ENCODE measurements at places on chromosomes 16 and 17.

- DNase-seq: no peak
Observed at GRCh38 chr17:30360086-30360808, 18.5 kb upstream of the CPD start.

DNA sequence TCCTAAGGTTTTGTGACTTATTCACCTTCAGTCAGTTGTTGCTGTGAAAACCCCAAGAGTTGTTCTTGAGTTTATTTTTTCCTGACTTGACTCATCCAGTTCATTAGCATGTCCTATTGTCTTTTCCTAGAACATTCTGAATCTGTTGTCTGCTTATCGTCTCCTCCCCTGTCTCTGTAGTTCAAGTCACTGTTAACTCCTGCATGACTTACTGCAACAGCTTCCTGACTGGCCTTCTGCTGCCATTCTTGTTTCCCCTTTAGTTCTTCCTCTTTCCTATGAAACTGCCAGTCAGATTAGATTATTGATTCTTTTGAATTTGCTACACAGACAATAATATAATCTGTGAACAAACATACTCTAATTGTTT, 161.5 kb downstream of the FTO start:
- DNase-seq: peak; percentile 44

- DNase-seq: no peak
Observed at GRCh38 chr16:83967838-83968305, at the start of gene NECAB2. Gene NECAB2, plus strand, starts transcription at chr16:83968244. Its CDS starts 405 bp downstream, at chr16:83968649.

DNA sequence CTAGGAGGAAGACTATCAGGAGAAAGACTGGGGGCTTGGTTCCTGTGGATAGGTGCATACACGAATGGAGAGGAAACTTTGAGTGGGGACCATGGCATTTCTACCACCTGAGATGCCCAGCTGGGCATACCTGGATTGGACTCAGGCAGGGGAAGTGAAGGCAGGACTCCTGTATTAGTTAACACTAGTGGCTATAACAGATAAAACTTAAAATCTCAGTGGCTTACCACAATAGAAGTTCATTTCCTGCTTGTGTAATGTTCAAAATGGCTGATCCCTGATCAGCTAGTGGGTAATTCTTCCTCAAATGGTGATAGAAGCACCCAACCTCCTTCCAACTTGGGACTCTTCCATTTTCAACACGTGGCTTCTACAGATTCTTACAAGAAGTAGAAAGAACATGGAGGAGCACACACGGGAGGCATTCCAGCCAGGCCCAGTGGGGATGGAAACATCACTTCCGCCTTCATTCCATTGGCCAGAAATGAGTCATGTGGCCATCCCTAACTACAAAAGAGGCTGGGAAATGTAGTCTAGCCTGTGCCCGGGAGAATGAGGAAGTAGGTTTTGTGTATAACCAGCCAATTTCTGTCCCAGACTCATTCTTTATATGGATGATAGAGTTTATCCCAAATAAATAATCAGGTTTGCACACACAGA, 112.1 kb downstream of the UTP18 start:
- DNase-seq: no peak

DNA sequence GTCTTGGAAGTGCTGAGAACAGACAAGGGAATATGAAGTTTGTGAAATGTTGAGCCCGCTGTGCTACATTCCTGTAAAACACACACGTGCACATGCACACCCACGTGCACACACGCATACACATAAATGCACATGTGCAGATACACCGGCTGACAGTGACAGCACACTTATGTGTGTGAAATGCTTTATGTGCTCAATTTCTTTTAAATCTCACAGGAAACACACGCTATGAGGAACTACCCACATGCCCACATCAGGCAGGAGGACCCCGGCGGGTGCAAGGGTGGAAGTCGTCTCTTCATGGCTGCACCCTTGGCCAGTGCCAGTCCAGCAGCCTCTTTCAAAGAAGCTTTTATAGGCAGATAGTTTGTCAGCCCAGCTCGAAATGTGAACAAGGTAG, 561 bp upstream of the WFDC1 start:
- DNase-seq: no peak

GRCh38 chr16:77459534-77460254, 24.9 kb upstream of the ADAMTS18 start:
- DNase-seq: no peak

- DNase-seq: no peak
Observed at GRCh38 chr16:23324727-23325126, 22.6 kb downstream of the SCNN1B start.

DNA sequence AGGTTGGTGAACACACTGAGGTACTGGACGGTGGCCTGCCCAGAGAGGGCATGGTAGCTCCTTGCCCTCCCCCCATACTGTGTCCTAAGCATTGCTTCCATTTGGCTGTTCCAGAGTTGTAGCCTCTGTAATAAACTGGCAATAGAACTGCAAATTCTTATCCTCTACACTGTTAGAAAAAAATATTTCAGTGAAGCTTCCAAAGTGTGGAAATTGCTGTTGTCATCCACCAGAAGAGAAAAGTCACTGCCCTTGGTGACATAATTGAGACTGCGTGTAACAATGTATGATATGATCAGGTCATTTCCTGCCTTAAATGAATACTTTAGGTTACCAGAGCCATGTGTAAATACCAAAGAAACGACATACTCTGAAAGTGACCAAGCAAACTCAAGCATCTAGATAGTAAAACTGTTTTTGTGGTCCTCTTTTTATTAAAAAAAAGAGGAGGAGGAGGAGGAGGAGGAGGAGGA, 65.9 kb downstream of the CEP95 start:
- peak; percentile 10 for DNase-seq

DNA sequence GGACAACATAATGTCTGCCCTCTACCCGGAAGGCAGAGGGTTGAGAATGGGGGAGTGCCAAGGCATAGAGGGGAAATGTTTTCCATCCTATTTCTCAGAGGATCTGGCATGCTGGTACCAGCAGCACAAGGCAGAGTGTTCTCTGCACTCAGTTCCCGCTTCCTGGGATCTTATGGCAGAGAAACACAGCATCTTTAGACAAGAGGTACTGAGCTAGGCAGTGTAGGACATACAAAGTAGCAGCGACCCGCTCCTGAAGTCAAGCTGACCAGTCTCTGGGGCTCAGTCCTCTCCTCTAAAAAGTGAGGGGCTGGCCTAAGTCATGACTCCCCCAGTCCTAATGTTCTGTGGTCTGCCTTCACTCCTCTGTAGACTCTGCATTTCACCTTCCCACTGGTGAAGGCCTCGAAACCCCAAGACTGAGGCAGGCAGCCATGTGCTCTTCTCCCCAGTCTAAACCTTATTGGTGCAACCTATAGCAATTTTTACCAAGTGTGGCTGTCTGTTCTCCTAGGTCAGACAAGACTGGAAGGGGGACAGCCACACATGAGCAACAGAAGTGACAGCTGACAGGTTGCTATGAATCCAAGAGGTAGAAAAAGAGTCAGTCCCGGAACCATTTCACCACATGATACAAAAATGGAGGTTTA, 11.3 kb upstream of the TSPOAP1 start:
- no peak for DNase-seq

GRCh38 chr17:7667656-7668406, 17.1 kb downstream of the ATP1B2 start:
- DNase-seq: no peak

DNA sequence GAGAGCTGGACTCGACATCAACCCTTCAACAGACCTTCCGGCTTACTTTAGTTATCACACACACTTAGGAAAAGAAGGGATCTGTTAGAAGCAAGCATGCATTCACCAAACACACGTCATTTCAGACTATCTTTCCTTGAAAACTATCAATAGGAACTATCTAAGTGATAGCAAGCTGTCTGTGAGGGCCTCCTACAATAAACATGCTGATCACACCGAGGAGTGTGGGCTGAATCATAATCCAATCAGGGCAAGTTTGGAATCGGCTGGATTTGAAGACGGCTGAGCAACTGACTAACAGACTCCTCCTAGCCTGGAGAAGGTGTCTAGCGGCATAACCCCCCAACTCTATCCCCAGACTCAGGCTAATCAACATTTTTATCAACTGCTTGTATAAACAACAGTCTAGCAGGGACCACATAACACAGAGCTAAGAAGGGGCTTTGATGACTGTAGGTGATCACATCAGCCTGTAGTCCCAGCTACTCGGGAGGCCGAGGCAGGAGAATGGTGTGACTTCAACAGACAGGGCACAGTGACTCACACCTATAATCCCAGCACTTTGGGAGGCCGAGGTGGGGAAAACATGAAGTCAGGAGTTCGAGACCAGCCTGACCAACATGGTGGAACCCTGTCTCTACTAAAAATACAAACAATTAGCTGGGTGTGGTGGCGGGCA, 14.1 kb downstream of the NXN start:
- DNase-seq: no peak

DNA sequence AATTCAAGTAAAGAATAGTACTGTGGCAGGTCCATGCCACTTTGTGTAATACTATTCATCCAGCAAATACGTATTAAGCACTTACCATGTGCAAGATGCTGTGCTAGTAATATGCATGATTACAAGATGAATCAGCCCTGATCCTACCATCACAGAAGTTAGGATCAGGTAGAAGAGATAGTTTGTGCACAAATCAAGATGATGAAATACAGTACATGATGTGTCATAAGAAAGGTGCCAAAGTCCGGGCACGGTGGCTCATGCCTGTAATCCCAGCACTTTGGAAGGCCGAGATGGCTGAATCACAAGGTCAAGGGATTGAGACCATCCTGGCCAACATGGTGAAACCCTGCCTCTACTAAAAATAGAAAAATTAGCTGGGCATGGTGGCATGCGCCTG, 10.9 kb downstream of the COG4 start:
- no peak for DNase-seq

DNA sequence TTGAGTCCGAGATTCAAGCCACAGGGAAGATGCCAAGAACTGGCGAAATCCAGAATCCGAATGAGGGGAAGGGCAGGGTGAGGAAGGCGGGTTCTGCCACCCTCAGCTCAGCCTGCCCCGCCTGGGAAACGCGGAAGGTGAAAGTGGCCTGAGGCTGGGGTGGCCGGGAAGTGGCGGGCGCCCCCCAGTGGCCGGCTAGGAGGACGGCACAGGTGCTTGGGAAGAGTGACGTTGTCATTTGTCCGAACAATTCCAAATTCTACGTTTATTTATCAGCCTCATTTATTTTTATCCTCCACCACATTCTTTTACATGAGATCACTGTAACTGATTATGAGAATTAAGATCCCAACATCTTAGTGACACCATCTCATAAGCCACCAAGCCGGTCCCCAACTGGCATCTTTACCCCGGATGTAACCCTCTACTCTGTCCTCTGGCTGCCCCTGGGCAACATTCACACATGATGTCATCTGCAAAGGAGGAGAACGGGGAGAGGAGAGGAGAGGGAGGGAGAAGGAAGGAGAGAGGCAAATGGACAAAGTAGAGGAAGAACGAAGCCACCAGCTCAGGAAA, 21.3 kb downstream of the SRCIN1 start:
- no peak for DNase-seq

DNA sequence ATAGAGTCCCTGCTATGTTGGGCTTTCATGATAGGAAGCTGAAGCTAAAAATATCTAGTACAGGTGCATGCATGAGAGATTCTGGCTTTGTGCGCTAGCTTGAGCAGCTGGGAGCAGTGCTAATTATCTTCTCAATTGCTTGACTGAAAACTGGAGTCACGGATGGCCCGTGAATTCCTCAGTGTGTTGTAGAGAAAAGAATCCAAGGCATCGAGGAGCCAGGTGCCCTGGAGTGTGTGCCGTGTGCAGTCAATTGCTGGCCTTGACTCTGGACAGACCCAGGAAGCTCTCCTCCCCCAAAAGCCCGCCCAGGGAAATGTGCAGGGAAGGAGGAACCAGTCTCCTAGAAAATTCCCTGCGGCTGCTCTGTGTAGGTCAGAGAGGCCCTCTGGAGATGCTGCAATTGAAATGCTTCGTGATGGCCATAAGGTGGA, 14.2 kb downstream of the LGALS3BP start:
- no peak for DNase-seq
